ENCODE measurements at places on chromosomes 7 and 10.

- peak; percentile 14 for DNase-seq
Measured at GRCh38 chr10:48478980-48479811, 125.7 kb downstream of the ARHGAP22 start.

- DNase-seq, result no peak
Measured at GRCh38 chr7:4233146-4233545, 448.9 kb upstream of the FOXK1 start.

DNA sequence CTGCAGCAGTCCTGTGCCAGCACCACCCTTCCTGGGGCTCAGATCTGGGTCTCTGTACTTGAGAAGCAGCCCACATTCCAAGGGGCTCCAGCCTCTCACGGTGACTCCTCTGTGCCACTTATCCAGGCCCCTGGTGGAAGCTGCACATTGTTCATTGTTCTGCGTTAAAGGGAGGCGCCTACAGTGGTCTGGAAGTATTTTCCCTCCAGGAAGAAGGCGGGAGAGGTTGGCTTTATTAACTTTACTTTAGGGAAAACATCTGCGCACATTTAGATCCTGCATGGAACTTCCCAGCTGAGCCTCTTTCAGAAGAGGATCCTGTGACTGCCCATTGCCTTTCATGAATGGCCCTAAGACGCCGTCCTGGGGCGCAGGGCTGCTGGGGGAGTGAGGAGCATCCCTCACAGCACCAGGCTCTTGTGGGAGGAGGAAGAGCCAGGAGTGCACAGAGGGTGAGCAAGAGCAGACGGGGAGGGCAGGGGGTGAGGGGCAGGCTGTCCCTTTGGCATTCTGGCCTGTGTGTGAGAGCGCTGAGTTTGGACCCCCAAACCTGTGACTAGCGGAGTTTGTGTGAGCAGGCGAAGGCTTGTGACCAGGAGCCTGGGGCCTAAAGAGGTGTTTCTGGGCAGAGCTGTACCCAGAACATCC, 98.6 kb upstream of the BTBD16 start:
- DNase-seq, result no peak

DNA sequence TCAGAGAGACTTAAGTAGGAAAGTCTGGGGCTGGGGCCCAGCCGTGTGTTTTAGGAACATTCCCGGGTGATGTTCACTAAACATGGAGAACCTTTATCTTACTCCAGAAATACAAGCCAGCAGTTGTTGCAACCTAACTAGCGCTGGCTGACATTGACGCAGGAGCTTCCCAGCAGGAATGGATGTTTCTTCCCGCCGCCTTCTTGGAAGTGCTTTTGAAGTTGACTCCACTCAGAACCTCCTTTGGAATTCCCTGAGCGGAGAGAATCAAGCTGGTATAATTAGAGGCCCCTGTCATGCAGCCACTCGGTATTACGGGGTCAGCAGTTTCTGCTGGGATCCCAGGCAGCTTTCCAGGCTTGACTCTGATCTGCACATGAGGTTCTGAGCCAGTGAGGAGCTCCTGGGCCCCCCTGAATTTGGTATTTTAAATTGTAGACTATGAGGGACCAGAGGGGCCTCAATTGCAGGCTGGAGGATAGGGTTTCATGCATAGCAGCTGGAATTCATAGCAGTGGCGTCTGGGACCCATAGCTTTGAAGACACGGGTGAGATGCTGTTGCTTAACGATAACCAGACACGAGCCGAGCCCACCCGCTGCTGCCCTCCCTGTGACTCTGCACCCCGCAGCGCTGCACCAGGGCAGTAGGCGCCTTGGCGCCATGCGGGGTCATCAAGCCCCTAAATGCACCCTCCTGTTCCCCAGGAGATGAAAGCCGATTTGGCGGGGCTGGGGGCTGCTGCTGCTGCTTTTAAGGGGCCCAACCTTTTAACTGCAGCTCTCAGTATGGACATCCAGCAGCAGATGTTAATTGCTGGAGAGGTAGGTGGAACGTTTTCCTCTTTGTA, 61.8 kb downstream of the EEPD1 start:
- DNase-seq, result no peak

- DNase-seq, result no peak
Measured at GRCh38 chr10:3935141-3935540, 150.1 kb upstream of the KLF6 start.

GRCh38 chr10:119252470-119253151, 45.2 kb downstream of the GRK5 start:
- no peak for DNase-seq
